Astrocyte (in vitro differentiated cells and primary cell): ENCODE measurements at places on chromosomes 11 and 22.

GRCh38 chr11:61293867-61294716 lies 1.0 kb downstream of the VWCE start:
- no peak for DNase-seq

DNA sequence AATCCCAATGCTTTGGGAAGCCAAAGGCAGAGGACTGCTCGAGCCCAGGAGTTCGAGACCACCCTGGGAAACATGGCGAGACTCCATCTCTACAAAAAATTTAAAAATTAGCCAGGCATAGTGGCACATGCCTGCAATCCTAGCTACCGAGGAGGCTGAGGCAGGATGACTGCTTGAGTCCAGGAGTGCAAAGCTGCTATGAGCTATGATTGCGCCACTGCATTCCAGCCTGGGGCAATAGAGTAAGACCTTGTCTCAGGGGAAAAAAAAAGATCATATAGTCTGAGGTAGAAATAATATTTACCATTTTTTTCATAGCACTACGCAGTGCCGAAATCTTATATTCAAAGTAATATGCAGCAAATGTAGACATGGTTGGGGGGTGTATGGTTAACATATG lies 47.8 kb downstream of the MRTFA start:
- peak; percentile 29 for DNase-seq

DNA sequence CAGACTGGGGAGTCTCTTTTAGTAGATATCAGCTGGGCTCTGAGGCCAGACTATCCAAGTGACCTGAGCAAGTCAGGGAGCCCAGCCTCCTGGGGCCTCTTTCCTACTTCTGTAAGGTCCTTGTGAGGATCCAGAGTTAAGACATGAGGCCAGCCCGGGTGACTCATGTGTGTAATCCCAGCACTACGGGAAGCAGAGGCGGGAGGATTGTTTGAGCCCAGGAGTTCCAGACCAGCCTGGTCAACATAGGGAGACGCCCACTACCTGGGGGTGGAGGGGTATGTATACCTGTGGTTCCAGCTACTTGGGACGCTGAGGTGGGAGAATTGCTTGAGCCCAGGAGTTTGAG lies 36.9 kb upstream of the POLA2 start:
- DNase-seq, result peak; percentile 55

GRCh38 chr22:36411589-36412258 lies 24.0 kb upstream of the MYH9 start:
- DNase-seq, result no peak

GRCh38 chr11:71447791-71448256 lies 369 bp downstream of the DHCR7 start:
- DNase-seq, result no peak

- DNase-seq, result peak; percentile 73
These were observed 1407.6 kb upstream of the RAG2 start for GRCh38 chr11:38005597-38005996.

DNA sequence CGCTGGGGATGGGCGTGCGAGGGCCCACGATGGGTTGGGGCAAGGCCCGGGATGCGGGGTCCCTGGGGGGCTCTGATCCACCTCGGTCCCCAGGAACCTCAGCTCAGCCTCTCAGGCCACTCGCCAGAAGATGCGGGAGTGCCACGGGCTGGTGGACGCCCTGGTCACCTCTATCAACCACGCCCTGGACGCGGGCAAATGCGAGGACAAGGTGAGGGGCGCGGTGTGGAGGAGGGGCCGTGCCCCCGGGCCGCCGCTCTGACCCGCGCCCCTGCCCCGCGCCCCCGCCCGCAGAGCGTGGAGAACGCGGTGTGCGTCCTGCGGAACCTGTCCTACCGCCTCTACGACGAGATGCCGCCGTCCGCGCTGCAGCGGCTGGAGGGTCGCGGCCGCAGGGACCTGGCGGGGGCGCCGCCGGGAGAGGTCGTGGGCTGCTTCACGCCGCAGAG lies 6.3 kb downstream of the PKP3 start:
- no peak for DNase-seq

- DNase-seq, result no peak
These were observed 115.8 kb upstream of the THY1 start for GRCh38 chr11:119538753-119539152.

DNA sequence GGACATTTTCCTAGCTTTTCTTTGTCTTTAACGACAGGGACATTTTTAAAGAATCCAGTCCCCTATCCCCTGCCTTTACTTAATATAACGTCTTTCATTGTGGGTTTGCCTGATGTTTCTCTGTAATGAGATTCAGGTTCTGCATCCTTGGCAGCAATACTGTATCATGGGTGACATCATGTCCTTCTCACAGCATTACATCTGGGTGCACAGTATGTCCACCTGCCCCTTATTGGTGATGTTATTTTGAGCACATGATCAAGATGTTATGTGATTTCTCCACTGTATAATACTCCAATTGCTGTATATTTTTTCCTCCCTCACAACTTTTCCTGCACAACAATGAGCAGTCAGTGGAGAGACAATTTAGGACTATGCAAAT lies 9.7 kb upstream of the STK33 start:
- DNase-seq, result peak; percentile 30

DNA sequence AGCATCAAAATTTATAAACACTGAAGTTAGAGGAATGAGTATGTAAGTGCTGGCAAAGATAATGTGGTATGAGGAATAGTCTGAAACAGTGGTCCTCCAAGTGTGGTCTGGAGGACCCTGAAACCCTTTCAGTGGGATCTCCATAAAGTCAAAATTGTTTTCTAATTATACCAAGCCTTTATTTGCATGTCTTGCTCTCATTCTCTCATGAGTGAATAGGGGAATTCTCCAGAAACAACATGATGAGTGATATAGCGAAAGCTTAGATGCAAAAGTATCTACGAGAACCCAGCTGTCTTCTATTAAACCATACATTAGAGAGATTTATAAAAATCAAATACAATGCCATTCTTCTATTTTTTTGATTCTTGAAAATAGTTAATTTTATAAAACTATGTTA lies 145.0 kb upstream of the RAG2 start:
- DNase-seq, result no peak

DNA sequence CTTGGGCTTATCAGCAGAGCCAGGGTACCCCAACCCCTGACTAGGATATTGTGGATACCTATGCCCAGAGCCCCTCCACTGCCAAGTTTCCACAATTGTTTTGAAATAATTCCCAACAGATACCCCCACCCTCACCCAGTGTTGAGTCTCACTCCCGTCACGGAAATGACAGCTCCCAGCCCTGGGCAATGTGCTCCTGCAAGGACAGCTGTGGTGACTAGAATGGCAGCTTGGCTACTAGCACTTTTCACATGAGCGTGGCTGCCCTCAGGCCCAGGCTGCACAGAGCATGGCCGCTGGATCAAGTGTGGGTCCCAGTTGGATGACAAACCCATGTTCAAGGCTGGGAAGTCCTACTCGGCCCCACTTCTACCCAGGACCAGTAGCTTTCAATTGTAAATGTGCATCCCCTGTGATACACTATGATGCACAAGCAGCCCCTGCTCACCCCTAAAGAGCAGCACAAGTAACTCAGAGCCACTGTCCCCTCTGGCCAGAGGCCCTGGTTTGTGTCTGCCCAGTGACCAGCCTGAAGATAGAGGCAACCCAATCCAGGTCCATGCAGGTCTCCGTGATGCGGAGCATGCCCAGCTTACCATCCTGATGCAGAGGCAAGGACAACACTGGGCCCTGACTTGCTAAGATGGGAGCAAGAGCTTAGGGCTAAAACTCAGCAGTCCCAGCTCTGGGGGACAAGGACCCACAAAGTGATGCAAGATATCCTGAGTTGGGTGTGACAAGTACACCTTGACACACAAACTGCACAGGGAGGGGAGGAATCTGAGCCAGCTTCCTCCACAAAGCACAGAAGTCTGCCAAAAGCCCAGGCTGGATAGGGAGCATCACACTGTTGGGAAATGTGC lies 13.2 kb downstream of the KCNQ1OT1 start:
- DNase-seq, result no peak

DNA sequence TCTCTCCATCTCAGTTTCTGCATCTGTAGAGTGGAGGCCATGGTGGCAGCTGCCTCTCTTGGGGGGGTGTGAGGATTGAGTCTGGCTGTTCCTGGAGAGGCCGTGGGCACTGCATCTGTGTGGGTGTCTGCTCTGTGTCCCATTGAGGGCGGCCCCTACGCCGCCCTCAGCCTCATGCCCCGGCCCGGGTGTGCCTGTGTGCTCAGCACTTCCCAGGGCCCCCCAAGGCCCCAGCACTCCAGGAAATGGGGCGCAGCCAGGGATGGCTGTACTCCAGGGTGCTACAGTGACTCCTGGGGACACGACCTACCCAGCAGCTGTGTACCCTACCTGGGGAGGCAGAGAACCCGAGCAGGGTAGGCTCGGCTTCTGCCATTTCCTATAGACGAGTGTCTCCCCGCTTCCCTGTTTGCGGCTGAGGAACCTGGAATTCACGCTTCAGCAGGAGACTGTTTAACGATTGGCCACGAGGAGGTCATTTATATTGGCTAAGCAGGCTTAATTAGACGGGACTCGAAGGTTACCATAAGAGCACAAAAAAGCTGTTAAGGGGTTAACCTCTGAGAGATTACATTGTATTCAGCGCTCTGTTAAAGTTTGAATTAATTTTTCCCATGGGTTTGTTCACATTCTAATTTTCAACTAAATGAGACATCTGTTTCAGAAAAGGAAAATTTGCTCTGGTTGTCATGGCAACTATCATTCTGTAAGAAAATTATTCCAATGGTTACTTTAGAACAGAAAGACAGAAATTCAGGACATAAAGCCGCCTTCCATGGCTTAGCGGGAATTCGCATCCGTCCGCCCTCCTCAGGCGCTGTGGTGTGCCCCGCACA lies 76.4 kb downstream of the MPPED1 start:
- DNase-seq, result no peak

GRCh38 chr22:28560046-28560742 lies 119.4 kb downstream of the TTC28 start:
- peak; percentile 69 for DNase-seq

GRCh38 chr11:63804259-63804658 lies 9.0 kb upstream of the SPINDOC start:
- DNase-seq, result no peak

DNA sequence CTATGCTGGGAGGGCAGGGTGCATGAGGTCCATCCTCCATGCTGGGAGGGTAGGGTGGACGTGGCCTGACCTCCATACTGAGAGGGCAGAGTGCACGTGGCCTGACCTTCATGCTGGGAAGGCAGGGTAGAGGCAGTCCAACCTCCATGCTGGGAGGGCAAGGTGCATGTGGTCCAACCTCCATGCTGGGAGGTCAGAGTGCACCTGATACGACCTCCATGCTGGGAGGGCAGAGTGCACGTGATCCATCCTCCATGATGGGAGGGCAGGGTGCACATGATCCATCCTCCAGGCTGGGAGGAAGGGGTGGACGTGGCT lies 622.2 kb downstream of the BRD1 start:
- DNase-seq, result no peak

DNA sequence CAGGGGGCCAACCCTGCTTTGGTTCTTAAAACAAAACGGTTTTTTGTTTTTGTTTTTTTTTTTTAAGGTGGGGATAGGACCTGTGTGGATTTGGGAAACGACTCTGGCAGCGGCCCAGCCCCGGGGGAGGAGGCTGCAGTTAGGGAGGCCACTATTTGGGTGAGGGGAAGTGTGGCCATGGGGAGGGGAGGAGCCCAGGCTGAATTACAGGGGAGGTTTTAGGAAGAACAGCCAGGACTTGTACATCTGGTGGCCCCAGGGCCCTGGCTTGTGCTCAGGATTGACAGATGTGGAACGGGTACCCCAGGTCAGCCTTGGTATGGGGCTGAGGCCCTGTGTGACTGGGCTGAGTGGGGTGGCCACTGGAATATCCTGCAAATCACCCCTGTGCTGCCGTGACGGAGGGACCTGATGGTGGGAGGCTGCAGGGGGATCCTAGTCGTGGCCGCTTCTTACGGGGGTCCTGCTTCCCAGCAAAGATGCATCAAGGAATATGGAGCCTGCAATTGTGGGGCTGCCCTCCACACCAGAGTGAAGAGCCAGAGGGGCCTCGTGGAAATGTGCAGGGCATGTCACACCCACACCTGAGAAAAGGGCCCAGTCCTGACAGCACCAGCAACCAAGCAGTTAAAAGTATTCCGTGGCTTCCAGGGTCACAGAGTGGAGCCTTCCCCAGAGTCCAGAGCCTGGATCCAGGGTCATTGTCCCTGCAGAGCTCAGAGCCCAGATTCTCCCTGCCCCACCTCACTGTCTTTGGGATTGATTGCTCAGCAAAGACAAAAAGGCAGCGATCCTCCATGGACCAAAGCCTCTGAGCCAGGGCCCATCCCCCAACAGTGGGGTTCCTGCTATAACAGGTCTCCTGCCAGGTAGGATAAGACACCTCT lies 55.2 kb upstream of the WNT7B start:
- no peak for DNase-seq

DNA sequence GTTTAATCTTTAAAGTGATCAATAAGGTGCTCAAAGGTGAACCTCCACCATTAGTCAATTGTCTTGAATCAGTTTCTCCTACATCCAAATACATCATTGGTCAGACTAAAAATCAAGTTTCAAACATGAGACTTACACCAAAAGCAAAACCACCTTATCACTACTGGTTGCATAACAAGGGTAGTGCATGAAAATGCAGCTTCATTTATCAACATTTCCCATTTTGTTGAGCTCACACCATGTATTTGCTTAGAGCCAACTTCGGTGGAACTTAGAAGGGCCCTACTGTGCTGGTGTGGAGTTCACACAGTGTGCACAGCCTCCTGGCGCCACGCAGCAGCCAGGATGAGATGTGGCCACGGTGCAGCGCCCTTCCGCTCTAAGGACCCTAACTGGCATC lies 23.1 kb upstream of the PHLDA2 start:
- DNase-seq, result no peak

DNA sequence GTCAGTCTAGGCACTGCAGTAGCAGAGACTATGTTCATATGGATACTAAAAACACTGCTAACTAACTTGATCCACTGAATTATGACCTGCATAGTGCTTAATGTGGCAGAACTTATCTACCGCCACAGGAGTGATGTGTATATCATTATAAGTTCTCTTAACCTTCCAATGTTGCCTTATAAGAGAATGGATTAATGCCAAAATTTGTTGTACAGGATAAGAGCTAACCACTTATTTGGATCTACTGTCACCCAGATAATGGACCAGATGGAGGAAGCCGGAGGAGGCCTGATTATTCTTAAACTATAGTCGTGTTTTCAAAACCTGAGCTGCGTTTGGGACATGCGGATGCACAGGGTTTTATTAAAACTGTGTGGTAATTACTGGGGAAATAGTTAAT lies 1.9 kb upstream of the OR51B4 start:
- no peak for DNase-seq

DNA sequence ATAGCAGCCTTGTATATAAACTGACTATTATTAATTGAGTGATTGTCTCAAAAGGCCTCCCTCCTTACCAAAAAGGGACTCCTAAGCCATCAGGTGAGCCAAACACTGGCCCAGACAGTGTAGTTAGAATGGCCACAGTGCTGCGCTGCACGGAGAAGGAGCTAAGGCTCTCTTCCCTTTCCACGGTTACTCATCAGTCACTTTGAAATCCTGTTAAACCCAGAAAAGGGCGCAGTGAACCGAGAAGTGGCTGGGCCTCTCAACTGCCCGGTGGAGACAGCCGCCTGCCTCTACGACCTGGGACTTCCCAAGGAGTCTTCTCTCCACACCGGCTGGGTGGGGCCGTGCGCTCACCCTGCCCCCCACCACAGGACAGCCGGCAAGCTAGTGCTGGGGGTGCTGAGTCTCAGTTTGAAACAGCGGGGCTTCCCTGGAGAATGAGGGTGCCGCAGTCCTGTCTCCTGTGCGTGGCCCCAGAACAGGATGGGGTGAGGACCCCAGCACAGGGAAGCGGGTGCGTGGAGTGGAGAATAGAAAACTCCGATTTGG lies 1.3 kb downstream of the MYH9 start:
- no peak for DNase-seq
